ENCODE measurements at places on chromosomes 7 and 10.

DNA sequence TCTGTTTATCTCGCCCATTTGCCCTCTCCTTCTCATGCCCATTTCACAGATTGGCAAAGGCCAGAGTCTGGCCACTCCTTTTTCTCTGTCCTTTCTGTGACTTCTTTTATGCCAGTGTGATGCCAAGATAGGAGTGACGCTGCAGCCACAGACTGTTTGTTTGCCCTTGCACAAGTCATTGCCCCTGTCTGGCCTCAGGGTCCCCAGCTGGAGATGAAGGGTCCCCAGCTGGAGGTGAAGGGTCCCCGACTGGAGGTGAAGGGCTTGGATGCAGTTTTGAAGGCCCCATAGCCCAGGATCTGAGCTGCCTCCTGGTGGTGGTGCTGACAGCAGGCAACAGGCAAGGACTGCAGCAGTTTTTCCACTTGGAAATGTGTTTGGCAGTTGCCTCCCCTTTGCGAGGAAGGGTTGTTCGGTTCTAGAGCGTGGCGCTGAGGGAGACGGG is 50.8 kb upstream of the SLC29A3 start:
- DNase-seq = no peak

GRCh38 chr7:5773661-5774086 is 7.8 kb downstream of the RNF216 start:
- no peak for DNase-seq

- no peak for DNase-seq
Measured at GRCh38 chr7:124597509-124597908, 168.1 kb downstream of the GPR37 start.

DNA sequence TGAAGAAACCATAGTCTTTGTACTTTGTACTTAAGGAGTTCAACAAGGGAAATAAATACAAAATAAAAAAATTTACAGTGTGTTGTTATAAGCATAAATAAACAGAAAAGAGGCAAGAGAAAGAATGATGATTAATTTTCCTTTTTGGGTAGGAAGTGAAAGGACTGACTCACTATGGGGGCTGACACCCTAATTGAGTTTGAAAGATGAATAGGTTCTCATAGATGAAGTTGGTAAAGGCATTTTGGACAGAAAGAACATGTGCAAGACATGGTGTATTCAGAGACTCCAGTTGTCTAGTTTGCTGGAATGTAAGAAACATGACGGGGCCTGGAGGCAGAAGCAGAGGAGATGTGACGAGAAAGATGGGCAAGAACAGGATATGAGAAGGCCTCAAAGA is 83.7 kb downstream of the VPS50 start:
- no peak for DNase-seq

DNA sequence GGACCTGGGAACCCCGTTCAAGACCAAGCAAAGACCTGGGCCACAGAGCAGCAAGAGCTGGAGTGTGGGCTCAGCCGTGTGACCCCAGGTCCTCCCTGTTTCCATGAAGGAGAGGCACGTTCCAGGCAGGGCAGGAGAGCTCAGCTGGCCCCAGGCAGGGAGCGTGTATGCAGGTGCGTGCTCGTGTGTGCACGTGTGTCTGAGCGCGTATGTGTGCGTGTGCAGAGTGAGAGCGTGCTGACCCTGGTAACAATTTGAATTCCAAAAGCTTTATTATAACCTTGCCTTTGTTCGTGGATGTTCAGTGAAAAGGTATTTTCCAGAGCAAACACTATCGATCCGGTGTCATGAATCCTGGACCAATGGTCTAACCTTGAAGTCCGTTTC is 54.6 kb downstream of the FOXL3 start:
- no peak for DNase-seq

- no peak for DNase-seq
Measured at GRCh38 chr7:82056282-82056681, 286.4 kb upstream of the HGF start.

- DNase-seq = no peak
Measured at GRCh38 chr7:139567647-139568345, 44.3 kb downstream of the CLEC2L start.

- no peak for DNase-seq
Measured at GRCh38 chr7:24992314-24992713, 12.3 kb upstream of the OSBPL3 start.

- no peak for DNase-seq
Measured at GRCh38 chr7:10913457-10913856, 60.2 kb upstream of the PHF14 start.

GRCh38 chr7:72321081-72321480 is 91.1 kb downstream of the CALN1 start:
- DNase-seq = no peak

- no peak for DNase-seq
Measured at GRCh38 chr10:119115926-119116325, 12.0 kb downstream of the DENND10 start.

Measured in sciatic nerve (tissue), 2 donors.